MG63 (cell line): ENCODE measurements at places on chromosomes 2 and 18. TPM values are rescaled to one million over a fixed set of nuclear protein-coding genes. Genes with fewer than 3 reads are reported as not detected.
A peak's percentile ranks its signal among the peaks of the same experiment; 100 is the strongest.

GRCh38 chr2:20917719-20918572 is 95.0 kb upstream of the LDAH start:
- no peak for DNase-seq

GRCh38 chr2:8368463-8368862 is 313.4 kb upstream of the ID2 start:
- no peak for DNase-seq

- DNase-seq: no peak
Observed at GRCh38 chr2:1846046-1847015, 102.0 kb upstream of the PXDN start.

DNA sequence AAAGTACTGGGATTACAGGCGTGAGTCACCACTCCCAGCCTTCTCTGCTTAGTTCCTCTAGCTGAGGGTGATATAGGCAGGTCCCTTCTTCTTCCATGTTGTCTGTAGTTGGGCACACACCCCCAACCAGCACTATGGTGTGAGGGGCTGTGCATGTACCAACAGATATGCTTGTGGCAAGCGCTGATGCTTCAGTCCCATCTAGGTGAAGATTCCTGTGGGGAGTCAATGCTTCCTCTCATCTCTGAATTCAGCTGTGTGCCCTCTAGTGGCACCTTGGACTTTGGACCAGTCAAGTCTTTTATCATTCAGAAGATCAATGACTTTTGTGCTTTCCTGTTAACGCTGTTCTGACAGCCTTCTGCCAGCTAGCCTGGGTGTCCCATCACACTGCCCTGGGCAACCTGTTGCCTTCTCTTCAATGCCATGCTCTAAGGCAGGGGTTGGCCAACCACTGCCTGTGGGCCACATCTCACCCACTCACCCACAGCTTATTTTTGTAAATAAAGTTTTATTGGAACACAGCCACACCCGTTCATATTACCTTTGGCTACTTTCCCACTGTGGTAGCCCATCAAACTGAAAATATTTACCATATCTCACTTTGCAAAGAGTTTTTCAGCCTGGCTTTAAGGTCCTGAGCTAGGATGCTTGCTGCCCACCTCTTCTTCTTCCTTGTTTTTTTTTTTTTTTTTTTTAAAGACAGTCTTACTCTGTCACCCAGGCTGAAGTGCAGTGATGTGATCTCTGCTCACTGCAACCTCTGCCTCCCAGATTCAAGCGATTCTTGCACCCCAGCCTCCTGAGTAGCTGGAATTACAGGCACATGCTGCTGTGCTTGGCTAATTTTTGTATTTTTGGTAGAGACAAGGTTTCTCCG is 51.0 kb downstream of the NPAS2 start:
- DNase-seq: no peak

GRCh38 chr2:41207578-41207977 is 755.7 kb upstream of the SLC8A1 start:
- DNase-seq: no peak

- no peak for DNase-seq
Observed at GRCh38 chr18:36379435-36379984, 82.0 kb downstream of the FHOD3 start.

DNA sequence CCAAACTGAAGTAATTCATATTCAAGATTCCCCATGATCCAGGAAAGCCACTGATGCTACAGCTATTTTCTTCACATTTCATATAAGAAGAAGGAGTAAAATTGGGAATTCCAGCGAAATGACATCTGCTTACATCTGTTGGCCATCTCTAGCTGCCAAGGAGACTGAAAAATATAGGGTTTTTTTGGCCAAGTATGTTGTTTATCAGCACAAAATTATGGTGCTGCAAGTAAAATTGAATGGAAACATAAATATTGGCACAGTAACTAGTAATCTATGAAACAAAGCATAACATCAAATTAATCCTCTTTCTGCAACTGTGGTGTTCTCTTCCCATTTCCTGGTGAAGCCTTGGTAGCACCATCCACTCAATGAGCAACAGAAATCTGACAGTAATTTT is 649.5 kb upstream of the ZNF804A start:
- no peak for DNase-seq

- no peak for DNase-seq
Observed at GRCh38 chr2:110126906-110127305, 11.3 kb upstream of the MALL start.

DNA sequence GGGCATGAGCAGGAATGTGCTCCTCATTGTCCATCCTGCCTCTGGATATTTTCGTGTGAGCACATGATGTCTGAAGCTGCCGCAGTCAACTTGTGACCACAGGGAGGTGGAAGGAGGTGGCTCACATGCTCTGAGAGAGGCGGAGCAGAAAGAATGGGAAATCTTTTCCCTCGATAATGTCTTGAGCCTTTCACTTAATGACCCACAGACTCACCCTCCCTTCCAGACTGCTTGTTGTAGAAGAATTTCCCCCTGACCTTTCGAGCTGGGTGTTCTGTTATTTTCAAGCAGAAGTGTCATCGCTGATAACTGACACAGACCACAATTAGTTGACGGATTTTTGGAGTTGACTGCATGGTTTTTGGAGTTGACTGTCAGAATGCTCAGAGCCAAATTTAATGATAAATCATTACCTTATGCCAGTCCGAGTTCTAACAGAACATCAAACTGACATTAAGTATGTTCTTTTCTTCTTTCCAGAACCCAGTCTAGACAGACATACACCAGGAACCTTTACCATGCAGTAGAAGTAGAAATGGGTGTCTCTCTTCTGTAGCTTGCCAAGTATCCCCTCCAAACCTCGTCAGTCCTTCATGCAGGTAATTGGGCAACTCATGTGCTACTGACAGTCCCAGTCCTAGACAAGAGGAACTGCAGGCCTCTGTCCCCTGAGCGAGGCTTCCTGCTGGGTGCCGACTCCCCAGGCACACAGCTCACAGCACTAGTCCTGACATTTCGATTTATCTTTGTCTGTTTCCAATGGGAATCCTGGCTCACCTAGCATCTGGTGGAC is 29.4 kb upstream of the RTTN start:
- DNase-seq: no peak

DNA sequence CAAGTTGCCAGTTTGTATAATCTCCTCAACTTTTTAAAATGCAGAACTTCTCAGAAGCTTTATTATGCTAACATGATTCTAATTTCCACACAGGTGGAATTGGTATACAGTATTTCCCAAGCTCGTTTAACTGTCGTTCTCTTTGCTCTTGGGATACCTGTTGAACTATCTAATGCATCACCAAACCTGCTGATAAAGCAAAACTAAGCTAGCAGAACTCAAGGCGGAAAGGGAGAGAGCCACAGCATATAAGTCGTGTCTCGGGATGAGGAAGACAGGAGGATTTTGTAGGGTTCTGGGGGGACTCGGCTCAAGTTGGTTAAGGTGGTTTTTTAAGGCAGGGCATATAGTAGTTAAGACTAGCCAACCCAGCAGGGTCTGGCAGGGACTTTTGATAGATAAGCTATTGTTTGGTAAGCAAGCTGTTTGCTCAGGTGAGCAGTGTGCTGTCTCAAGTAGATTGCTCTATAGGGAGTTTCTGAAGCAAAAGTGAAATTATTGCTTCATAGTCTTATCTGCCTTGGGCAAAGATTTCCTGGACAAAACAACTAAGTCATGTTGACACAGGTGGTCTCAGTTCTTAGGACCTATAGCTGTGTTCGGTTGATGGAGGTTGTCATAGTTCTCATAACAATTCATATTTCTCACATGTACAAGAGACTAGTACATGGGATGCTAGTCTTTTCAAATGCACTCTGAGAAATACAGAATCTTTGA is 28.2 kb upstream of the CHRNA1 start:
- no peak for DNase-seq

GRCh38 chr2:181573140-181573736 is 83.7 kb downstream of the CERKL start:
- DNase-seq: no peak

DNA sequence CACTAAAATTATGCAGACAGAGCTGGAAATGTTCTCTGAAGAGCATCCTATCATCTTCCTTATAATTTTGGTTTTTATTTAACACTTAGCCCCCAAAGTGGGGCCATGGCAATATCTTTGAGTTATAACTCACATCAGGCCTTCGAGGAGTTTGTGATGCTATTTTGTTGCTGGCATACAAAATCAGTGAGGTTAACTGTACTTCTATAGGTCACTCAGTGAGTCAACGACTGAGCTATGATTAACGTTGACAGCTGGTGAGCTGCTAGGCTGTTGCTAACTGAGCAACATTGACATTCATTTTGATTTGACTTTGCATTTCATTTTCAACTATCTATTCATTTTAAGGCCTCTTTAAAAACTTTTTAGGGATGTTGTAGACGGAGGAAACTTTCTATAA is 50.0 kb downstream of the GPD2 start:
- peak; percentile 11 for DNase-seq

DNA sequence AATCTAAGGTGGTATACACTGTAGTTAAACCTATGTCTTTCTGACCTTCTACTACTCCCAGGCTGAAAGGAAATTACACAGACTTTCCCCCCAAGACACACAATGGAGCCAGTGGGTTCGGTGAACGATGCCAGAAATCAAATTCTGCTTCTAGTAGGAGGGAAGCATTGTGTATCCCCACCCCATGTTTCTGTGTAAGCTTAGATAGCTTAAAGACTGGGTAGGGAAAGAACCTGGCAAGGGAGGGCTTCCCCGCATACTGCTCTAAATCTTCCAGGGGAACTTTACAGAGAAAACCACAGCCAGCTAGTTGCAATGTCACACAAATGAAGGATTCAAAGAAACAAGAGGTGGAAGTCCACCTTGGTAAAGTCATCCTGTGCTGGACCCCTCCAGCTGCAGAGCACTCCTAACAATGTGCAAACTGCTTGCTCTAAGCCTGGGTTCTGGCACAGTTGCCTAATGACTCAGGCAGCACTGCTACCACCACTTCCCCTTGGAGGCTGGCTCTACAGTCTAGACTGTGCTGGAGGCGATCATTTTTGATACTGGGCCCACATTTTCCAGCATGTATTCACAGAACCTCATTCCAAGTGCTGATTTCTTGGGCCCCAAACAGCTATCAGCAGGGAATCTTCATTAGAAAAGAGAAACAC is 47.5 kb downstream of the TRIB2 start:
- peak; percentile 100 for DNase-seq

DNA sequence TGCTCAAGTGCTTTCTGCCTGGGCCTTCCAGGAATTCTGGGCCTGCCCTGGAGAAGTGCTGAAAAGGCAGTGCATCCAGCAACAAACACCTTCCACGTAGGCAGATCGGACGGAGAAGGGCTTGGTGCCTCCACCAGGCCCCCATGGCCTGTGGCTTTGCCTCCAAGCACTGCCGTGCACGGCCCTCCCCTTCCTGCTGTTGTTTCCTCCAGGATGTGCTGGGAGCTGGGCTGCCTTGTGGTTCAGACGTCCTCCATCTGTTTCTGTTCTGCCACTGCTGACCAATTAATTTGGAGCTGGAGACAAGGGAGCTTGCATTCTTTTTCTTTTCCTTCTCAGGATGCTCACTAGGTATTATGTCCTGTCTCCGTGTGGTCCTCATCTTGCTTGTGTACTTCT is 197.0 kb downstream of the HRH4 start:
- no peak for DNase-seq

GRCh38 chr2:25787020-25787419 is 91.3 kb downstream of the ASXL2 start:
- no peak for DNase-seq

DNA sequence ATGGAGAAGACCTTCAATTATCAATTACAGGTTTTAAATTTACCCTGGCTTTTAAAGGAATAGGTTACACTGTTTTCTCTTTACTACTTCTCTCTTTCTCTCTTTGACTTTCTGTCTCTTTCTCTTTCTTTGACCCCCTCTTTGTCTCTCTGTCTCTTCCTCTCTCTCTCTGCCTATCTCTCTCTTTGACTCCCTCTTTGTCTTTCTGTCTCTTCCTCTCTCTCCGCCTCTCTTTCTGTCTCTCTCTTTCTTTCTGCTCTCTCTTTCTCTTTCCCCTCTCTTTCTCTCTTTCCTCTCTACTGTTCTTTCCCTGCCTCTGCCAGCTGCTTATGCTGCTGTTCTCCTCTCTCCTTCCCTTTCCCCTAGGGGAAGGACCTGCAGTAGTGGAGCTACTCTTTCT is 175.7 kb downstream of the MTCL1 start:
- no peak for DNase-seq

DNA sequence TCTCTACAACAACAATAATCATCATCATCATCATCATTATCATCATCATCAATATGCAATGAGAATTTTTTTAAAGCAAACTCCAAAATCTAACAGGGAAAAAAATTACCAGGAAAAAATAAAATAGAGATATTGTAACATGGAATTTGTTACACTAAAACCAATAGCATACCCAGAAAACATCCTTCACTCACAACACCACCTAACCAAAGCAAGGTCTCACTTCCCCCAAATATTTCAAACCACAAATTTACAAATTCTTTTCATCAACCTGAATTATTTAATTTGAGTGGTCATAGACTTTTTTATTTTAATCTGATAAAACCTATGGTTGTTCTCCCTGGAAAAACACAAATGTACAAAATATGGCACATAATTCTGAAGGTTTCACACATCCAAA is 11.2 kb downstream of the ITSN2 start:
- DNase-seq: no peak

DNA sequence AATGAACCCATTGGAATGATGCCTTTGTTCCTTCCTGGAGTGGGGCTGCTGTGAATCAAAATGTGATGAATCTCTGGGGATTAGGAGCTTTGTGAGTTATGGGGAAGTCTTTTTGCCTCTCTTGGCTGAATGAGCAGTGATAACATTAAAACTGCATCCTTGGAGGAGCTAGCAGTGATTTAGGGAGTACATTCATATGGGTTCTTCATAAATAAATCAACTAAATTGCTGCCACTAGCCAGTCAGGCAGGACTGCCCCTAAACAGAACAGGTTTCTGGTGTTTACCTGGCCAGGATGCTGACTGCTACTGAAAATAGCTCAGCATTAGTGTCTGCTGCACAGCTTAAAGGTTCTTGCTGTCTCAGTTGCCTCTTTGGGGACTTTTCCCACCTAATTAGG is 244.5 kb upstream of the MEX3C start:
- no peak for DNase-seq

DNA sequence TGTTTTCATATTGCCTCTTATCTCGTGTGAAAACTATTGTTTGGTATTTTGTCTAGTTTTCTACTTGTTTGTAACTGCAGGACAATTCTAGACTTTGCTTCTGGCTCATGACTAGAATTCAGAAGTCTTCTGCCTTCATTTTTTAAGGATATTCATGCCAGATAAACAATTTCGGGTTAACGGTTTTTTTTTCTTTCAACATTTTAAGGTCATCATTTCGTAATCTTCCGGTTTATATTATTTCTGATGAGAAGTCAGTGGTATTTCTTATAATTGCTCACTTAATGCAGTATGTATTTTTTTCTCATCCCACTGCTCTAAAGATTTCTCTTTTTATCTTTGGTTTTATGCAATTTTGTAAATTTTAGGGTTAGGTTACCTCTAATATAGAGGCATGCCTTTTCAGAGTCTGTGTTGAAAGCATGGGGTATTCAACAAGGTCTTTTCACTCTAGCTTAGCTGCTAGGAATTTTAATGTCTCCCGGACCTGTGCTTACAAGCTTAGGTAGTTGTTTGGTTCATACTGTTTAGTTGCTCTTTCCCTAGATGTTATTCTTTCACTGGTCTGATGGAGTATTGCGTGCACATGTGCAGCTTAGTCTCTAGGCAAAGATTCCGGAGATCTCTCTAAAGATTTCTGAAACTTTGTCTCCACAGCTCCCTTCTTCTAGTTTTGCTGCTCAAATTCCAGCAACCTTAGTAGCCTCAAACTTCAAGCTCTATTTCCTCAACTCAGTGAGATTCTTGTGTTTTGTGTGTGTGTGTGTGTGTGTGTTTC is 198.1 kb downstream of the MCFD2 start:
- no peak for DNase-seq

TXNDC2 gene
- total RNA-seq: 0.33 TPM in 1 of 2 replicates, not detected in the other

SALL3 gene
- total RNA-seq: not detected in 2 replicates

ABCB11 gene
- total RNA-seq: not detected in 2 replicates

RGPD4 gene
- total RNA-seq: 0.05 TPM in 1 of 2 replicates, not detected in the other

REG3A gene
- not detected in 2 replicates for total RNA-seq

DSG2 gene
- total RNA-seq: 8.8 and 12.7 TPM in 2 replicates

POTEF gene
- 0.20 and 0.49 TPM in 2 replicates for total RNA-seq
